Keratinocyte (primary cell): ENCODE measurements at places on chromosomes 16 and 17. TPM values are rescaled to one million over a fixed set of nuclear protein-coding genes. Genes with fewer than 3 reads are reported as not detected.

DNA sequence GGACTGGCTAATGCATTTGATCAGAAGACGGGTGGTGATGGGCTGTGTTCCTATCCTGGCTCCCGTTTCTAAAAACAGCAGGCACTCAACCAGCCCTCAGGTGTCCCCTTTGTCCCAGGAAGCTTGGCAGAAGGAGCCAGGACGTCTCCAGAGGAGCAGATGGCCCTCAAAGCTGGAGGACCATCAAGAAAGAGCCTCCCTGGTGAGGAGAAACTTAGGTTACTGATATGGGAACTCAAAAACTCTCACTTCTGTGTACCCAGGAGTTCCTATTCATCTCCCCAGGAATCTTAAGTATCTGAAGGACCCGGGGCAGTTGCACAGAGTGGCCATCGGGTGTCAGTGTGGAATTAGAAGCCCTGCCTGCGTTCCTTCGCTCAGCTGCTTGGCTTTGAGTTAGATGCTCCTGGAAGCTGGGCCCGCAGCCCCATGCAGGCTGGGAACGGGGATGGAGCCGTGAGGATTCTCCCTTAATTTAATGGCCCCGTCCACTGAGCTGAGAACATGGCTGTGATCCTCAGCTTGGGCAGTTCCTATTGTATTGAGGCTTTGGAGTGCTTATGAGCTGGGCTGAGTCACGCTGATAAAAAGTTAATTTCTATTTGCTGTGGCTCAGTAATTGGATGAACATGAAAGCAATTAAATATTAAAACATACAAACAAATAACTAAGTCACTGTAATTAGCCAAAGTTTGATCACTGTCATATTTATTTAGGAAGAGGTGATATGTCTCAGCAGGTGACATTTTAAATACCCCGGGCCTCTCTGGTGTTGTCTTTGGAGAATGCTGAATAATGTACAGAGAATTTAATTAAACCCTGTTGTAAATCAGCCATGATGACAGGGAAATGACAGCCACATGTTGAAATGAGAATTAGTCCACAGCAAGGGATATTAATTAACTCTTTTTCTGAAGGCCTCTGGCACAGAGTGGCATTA lies 402.1 kb downstream of the SEC14L1 start:
- no peak for DNase-seq

TLCD2 gene
- polyA plus RNA-seq = 0.75 to 1.1 TPM (median 0.76 TPM) in 3 replicates

- DNase-seq = no peak
Measured at GRCh38 chr17:65220732-65221131, 83.6 kb downstream of the RGS9 start.

CEP295NL gene
- not detected in 3 replicates for polyA plus RNA-seq

ABCC12 gene
- polyA plus RNA-seq = not detected in 3 replicates
